Naive thymus-derived CD8-positive, alpha-beta T cell (primary cell): ENCODE measurements at places on chromosomes 7 and 10.

- no peak for DNase-seq
Observed at GRCh38 chr10:76711222-76711997, 926.2 kb downstream of the KCNMA1 start.

DNA sequence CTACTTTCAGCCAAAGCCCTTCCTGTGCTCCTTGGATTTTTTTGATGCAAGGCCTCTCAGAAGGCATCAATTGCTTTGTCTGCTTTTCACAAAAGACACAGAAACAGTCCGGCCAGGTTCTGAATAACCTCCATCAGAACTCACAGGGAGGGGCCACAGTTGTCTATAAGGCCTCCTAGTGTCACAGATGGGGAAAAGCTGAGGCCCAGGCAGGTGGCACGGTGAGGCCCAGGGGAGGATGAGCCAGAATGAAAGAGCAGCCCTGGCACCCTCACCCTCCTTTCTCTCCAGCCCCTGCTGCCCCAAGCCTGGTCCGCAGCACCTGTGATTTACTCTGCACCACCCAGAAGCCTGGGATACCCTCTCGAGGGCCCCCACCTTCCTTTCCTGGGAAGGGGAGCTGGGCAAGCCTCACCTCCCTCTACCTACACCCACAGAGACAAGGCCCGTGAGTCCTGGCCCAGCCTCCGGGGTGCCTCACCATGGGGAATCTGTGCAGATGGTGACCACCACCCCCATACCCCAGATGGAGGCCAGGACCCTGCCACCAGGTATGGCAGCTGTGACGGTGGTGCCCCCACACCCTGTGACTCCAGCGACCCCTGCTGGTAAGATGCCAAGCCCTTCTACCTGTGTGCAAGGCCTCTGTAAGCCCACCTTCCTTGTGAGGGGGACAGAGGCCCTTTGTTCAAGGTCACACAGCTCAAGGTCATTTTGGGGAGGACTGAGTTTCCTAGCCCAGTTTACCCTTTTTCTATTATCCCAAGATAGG is 26.2 kb upstream of the ZNF467 start:
- peak; percentile 40 for DNase-seq

- no peak for DNase-seq
Observed at GRCh38 chr7:69545175-69545574, 53.1 kb upstream of the AUTS2 start.

GRCh38 chr7:155832581-155832981 is 20.3 kb upstream of the SHH start:
- peak; percentile 52 for DNase-seq

DNA sequence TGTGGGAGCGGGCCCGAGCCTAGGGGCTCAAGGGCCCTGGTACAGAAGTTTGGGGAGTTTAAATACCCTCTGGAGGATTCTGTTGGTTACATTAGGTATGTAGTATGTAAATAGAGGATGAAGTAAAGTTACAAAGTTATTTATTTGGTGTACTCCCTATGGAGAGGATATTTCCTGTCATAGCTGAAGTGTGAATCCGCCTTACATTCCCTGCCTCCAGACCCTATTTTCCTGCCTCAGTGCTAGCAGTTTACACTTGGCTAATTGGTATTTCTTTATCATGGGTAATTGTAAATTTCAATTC is 60.6 kb upstream of the KLF14 start:
- no peak for DNase-seq

DNA sequence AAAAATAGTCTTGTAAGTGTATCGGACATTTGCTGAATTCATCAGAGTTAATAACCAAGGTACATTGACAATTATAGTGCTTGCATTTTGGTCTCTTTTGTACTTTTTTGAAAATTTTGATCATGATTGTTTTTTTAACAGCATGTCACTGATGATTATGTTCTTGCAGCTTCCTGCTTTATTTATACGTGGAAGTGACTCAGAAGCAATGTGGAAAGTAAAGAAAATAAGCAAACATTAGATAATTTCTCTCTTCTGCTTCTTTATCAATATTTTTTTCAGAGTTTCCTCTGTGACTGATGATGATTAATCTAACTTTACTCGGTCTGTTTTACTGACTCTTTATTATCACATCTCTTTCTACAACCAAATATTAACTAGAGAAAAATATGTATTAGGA is 1351.9 kb downstream of the REEP3 start:
- no peak for DNase-seq
